ENCODE measurements at places on chromosomes 6 and 20.

DNA sequence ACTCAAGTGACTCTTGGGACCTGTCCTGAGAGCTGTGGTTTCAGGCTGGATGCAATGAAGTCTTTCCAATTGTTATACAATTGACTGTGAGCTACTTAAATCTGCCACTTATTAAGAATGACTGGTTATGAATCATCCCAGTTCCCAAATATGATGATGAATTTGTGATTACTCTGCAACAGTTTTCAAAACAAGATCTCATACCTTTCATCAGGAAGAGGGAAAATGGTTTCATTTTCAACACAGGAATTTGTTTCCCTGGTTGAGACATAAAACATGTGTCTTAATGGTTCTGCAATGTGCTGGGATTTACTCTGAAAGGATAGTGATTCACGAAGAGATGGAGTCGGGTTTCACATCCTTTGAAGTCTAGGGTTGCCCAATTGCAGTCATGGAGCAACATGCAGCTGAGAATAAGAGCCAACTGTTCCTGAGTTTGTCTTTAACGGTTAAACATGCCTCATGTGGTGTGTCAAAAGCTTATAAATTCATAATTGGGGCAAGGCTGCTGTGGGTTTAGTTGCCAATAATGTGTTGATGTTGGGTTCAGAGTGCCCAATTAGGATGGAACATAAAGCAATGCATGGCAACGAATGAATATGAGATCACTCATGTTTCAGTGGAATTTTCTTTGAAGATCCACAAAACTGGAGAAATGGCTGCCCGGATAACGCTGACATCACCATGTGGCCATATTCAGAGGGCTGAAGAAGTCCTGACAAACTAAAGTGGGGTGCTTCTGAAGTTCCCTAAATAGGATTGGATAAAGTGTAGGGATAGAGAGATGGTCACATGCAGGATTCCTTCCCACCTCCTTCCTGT lies 41.0 kb downstream of the CYP24A1 start:
- peak; percentile 96 for DNase-seq

GRCh38 chr20:6708010-6708409 lies 59.5 kb upstream of the BMP2 start:
- peak; percentile 88 for DNase-seq

- DNase-seq = no peak
Observed at GRCh38 chr20:36573798-36574365, 485 bp downstream of the TGIF2 start.

DNA sequence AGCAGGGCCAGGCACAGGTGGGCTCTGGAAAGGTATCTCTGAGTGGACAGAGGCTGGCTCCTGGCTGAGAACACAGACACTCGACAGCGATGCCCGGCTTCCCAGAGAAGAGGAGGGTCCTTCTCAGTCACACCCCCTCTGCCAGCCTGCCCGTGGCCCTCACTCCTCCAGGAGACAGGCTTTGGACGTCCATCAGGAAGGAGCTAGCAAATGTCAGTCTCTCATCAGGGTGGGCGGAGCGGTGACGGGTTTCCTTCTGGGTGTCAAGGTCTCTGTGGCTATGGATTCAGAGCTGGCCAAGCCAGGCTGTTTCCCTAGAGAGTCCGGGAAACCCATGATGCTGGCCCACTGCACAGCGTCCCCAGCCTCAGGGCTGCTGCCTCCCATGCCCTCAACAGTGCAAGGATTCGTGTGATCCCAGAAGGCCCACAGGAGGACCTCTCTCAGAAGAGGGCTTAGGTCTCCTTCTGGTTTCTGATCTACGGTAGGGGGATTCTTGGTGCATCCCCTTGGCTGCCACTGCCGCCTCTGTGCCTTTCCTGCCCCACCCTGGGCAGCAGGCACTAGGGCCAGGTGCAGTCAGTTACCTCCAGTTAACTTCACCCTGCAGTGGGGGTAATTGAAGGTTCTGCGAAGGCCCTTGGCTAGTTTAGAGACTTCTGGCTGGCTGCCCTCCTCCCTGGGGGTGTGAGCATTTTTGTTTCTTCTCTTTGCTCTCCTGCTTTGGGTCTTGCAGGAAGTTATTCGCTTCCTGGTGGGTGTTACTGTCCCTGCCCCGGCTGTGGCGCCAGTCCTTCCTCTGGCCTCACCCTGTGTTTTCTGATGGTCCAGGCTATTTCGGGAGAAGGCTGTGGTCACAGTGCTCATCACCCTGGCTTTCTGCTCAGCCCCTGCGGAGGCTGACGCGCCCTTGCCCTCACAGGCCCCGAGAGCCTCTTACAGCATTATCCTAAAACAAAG lies 80.2 kb downstream of the CDH4 start:
- no peak for DNase-seq

- DNase-seq = peak; percentile 74
Observed at GRCh38 chr6:11212664-11213063, 19.8 kb downstream of the NEDD9 start.

DNA sequence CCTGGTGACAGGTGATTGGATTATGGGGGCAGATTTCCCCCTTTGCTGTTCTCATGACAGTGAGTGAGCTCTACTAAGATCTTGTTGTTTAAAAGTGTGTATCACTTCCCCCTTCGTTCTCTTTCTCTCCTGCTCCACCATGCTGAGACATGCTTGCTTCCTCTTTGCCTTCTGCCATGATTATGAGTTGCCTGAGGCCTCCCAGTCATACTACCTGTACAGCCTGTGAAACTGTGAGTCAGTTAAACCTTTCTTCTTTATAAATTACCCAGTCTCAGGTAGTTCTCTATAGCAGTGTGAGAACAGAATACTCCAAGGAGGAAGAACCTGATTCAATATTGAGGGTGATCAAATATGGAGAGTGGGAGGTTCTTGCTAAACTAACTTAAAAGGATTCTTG lies 724.9 kb downstream of the DOK5 start:
- DNase-seq = no peak

- DNase-seq = no peak
Observed at GRCh38 chr20:43914311-43915210, at the start of gene TOX2. TSS of gene TOX2 (plus strand) at chr20:43914852. CDS start at chr20:43914892, 40 bp downstream.

DNA sequence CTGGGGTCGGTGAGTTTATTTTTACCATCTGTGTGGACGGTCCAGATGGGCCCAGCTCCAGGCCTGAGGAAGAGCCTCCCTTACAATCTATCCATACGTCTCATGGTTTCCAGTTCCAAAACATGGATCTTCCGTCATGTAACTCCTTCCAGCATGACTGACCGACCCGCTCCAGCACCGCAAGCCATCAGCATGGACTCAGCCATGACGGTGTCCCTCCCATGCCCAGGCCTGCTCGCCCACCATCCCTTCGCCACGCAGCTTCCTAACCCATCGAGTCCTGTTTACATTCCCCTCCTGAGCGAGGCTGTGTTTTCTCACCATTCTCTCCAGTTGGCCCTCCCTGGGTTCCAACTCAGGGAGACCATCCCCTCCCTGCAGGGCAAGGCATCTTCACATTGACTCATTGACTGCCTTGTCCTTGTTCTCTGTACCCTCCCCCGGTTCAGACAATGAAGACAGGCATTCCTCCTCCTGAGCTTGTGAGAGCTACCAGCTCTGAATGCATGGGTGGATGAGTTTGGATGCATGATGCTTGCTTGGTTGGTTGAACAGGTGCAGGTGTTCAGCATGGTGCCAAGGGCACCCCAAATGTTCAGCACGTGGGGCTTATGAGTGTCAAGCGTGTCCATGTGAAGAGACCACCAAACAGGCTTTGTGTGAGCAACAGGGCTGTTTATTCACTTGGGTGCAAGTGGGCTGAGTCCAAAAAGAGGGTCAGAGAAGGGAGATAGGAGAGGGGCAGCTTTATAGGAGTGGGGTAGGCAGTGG lies 235.8 kb downstream of the SMOC2 start:
- DNase-seq = no peak

- DNase-seq = no peak
Observed at GRCh38 chr6:24951811-24952299, 16.1 kb upstream of the RIPOR2 start.

GRCh38 chr20:6006603-6006949 lies 47.3 kb downstream of the LRRN4 start:
- DNase-seq = no peak

- peak; percentile 41 for DNase-seq
Observed at GRCh38 chr6:71072508-71072907, 115.6 kb upstream of the B3GAT2 start.

DNA sequence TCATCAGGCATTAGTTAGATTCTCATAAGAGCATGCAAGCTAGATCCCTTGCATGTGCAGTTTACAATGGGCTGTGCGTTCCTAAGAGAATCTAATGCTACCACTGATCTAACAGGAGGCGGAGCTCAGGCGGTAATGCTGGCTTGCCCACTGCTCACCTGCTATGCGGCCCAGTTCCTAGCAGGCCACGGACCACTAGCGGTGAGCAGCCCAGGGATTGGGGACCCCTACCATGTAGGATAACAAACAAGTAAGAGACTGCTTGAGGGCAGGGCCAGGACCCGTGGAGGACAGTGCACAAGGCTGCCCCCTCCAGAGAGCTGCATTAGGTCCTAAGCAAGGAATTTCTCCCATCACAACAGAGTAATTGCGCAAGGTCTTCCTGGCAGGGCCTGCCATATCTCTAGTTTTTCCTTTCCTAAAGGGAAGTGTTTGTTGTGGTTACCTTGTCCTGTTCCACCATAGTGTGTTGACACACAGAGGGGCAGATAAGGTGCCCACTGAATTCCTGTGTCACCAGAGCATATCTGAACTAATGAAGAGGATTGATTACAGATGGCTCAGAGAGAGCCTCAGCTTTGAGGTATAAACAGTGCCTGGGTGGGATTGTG lies 58.0 kb downstream of the PACRG start:
- no peak for DNase-seq

DNA sequence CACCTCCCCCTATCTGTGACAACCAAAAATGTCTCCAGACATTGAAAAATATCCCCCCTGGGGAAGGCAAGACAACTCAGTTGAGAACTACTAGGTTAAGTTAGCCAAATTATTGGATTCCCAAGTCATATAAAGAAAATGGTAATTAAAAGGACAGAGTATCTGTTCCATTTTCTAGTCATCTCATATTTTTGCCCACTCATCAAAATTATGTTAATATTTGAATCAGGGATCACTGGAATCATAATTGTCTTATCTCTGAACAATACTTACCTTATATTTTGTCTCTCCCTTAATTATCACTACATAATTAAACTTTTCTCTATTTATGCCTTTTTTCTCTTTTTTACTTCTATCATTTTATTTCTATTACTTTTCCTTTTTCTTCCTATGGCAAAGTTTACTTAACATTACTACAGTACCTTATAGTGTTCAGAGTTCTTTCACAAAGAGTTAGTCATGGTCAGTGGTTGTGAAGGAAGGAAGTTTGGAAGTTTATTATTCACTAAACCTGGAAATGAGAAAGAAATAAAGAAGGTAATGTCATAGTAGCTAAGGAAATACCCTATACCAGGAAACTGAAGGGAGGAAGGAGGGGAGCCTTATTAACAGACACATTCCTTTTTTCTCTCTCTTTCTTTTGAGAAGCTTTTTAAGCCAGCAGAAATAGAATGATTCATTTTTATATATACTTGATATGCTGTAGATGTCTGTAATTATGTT lies 332.9 kb downstream of the COL12A1 start:
- DNase-seq = no peak

GRCh38 chr6:29981211-29981812 lies 39.0 kb downstream of the HLA-A start:
- no peak for DNase-seq

GRCh38 chr6:3749067-3749841 lies 2.3 kb downstream of the PXDC1 start:
- DNase-seq = no peak

DNA sequence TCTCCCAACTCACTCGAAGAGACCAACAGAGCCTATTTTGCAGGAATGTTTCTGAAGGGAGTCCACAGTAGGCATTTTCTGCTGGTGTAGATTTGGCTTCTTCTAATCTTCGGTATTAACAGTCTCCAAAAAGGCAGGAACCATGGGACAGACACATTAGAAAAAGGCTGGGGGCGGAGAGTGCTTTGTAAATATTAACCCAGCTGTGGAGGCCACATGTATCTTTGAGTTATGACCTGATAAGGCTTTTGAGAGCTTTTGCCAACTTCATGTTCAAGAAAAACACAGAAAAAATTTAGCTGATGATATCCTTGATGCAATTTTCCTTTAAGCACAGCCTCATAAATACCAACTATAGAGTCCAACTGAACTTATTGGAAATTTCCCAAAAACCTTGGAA lies 119.4 kb upstream of the TSHZ2 start:
- no peak for DNase-seq

DNA sequence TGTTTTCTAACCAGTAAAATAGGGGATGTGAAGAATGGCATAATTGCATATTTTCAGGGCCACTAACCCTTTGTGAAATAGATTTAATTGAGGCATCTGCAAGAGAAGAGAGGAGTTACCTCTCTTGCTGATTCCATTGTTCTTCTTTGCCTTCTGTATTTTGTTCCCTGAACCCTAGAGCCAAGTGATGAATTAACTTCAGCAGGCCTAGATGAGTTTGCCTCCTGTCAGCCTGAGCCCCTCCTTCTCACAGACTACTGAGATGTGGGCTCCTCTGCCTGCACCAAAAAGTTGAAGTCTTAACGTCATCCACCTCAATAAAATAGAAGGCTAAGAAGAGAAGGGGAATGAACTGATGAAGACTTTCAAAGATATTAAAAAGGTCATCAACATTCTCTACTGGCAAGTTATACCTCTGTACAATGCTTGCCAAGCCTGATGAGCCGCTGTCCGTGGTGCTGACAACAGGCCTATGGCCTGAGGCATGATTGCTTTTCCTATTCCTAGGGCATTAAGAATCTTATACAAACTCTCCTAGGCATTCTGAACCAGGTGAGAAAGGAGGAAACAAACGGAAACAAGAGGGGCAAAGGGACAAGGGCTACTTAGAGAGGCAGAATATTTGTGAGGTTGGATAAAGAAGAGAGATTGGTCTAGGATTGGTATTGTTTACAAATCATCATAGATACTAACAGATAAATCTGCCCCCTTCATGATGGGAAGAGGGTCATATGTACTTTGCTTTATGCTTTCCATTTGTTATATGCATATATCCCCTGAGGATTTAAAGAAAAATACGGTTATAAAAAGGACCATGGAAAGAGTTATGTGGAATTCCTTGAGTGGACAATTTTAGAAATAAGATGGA lies 46.8 kb downstream of the CD24 start:
- DNase-seq = peak; percentile 43

- DNase-seq = no peak
Observed at GRCh38 chr6:24385536-24386269, 17.0 kb upstream of the MRS2 start.

DNA sequence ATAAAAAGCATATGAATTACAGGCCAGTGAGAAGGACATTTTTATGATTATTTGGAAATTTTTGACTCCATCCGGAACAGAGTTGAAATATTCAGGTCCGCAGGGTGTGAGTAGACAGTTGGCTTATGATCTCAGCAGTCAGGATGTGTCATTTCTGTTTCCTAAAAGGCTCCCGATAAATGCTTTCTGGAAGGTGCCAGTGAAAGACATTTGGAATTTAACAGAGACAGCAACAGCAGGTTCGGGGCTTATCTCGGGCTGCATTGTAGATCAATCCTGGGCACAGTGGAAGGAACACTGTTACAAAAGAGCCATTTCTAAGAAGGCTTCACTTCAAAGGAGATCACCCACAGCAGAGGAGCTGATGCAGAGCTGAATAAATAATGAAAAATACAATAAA lies 934.4 kb downstream of the KIF16B start:
- DNase-seq = no peak
